Stimulated activated CD4-positive, alpha-beta T cell treated with anti-CD3 and anti-CD28 coated beads, Interleukin-1b, Interleukin-23, amount 100 ng/mL, for 24 hours (primary cell): ENCODE measurements at places on chromosomes 11 and 22.

- no peak for DNase-seq
These were observed 118.9 kb downstream of the MRTFA start for GRCh38 chr22:40517631-40518030.

GRCh38 chr11:109026891-109027489, 362.1 kb downstream of the DDX10 start:
- DNase-seq = no peak

DNA sequence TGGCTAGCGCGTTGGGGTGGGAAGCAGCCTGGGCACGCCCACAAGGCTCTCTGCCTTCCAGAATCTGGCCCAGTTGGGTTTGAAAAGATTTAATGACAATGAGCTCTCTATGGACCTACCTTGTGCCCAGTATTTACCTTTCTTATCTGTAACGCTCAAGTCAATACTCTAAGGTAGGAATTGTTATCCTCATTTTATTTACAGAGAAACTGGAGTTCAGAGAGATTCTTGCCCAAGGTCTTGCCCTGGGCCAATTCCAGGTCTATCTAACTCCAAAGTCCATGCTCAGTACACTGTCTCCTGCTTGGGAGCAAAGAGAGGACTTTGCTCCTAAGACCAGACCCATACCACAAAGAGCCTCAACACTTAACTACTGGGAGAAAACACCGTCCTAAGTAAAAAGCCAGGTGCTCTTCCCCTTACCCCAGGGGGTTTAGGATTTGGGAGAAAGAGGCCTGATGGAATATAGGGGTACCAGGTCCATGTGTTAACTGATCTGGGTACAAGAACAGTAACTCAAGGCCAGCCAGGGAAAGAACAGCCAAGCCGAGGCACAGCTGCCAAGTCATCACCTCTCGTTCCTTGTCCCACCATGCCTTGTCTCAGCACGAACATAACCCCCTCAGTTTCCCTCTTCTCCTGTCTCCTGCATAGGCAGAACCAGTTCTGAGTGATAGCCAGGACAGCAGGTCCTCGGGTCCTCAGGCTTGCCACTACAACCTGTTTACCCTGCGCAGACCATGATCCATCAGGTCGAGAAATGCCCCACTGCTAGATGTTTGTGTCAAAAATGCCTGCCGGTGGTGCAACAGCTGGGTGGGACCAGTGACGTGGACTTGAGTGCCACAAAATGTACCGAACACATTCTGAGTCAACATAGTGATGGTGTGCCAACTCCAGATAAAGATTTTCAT, 14.6 kb downstream of the APOA4 start:
- DNase-seq = no peak

DNA sequence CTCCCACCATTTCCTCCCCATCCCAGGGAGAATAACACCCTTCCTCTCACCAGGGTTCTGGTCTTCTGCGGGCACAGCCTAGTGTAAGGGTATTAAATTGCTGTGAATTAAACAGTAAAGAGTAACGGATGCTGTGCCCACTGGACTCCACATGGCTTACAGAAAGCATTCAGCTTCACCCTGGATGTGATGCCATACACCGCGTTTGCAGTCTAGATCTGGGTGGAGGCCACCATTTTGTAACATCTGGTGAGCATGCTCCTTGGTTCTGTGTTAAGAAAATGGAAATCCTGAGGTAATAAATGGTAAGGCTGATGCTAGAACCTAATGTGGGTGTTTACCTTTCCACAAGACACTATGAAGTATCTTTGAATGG, 331.8 kb upstream of the B3GAT1 start:
- no peak for DNase-seq

DNA sequence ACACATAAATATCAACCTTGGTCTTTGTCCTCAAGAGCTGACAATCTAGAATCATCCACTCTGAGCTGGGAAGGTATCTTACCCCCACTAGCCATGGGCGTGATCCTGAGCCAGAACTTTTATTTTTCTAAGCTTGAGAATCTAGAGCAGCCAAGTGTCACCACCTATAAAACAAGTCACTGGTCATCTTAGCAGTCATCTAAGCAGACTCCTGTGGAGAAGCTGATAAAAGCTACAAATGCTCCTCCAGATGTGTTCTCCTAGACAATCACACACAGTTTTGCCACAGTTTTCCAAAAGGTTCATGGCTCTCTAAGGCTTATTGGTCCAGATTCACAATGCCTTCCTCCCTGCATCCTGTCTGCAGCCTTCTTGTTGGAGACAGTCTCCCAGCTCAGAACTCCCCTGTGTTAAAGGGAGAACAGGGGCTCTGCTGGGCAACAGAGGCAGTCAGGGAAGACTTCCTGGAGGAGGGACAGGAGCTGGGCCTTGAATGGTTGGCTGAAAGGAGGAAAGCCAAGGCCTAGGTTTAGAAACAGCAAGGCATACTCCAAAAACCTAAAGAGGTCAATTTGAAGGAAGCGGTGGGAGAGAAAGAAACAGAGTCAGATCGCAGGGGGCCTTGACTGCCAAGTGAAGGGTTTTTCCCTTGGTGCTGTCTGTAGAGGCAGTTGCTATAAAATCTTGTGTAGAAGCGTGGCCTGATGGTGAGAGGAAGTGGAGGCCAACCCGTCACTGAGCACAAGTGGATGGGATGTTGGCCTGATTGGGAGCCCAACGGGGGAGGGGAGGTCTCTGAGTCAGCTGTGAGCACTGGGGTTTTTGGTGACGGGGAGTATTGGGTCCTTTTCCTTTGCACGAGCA, 42.0 kb downstream of the ALX4 start:
- no peak for DNase-seq

DNA sequence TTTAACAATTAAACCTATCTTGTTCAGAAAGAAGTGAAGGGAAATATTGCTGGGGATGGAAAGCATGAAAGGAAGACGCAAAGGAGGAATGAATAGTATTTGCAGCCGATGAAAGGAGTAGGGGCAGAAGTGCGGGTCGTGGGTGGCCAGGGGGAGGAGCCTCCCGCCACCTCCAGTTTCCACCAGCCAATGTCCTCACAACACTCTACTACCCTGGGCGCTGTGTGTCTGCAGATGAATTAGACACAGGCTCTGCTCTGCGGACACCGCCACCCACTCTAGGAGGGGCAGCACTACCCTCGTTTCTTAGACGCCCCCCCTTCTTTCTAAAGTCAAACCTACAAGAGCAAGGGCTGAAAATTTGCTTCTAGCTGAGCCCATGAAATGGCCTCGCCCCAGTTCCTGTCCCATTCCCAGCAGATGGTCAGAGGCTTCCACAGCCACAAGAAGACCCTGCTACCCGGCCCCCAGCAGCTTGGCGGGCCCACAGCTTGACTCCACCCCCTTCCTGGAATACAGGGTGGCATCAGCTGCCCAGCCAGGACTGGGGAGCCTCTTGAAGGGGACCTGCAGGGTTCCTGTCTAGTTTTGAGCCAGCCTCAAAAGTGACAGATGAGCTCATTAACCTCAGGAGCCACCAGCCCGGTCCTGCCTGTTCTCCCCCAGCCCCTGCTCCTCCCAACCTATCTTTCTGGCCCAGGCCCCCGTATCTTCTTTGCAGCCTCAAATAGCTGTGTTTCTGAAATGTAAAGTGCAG, 268.1 kb downstream of the BUD13 start:
- DNase-seq = no peak

GRCh38 chr11:79333355-79333754, 107.5 kb downstream of the TENM4 start:
- DNase-seq = no peak

DNA sequence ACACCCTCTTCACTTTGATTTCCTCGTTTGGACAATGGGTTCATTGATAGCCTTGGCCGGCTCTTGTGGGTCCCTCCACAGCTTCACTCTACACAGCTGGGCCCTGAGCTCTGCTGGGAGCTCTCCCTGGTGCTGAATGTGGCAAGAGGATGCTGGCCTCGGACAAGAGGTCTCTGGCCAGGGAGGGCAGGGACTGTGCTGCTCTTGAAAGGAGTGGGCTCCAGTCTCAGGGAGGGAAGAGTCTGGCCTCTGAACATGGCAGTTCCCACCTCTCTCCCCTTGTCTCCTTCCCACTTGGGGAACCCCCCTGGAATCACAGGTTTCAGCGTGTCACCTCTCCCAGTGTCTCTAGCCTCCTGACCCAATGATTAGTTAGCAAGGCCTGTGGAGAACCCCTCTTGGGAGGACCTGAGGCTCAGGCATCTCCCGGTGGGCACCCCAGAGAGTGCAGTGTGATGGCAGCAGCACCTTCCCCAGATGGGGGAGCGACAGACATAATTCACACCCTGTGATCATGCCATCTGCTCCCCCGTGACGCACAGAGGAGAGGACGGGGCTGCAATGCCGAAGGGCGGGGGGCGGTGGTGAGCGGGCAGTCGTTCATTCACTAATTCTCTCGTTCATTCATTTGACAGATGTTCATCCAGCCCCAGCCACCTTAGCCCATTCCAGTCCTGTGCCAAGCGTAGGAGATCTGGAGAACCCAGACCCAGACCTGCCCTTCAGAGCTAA, 2.8 kb upstream of the CABP7 start:
- no peak for DNase-seq

DNA sequence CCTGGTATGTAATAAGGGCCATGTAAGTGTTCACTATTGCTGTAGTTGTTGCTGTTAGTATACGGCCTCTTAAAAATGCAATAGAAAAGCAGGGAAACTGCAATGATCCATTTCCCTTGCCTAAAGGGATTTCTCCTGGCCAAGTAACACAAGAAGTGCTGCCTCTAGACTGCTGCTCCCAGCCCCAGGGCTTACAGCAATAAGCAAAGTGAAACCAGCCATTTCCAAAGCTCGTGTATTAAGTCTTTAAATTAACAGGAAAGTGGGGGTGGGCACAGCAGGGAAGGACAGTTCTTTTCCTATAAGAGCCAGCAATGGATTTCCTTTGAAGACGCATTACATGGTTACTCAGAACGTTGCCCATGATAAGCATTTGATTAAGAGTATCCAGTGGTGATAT, 36.9 kb upstream of the WT1 start:
- DNase-seq = no peak

DNA sequence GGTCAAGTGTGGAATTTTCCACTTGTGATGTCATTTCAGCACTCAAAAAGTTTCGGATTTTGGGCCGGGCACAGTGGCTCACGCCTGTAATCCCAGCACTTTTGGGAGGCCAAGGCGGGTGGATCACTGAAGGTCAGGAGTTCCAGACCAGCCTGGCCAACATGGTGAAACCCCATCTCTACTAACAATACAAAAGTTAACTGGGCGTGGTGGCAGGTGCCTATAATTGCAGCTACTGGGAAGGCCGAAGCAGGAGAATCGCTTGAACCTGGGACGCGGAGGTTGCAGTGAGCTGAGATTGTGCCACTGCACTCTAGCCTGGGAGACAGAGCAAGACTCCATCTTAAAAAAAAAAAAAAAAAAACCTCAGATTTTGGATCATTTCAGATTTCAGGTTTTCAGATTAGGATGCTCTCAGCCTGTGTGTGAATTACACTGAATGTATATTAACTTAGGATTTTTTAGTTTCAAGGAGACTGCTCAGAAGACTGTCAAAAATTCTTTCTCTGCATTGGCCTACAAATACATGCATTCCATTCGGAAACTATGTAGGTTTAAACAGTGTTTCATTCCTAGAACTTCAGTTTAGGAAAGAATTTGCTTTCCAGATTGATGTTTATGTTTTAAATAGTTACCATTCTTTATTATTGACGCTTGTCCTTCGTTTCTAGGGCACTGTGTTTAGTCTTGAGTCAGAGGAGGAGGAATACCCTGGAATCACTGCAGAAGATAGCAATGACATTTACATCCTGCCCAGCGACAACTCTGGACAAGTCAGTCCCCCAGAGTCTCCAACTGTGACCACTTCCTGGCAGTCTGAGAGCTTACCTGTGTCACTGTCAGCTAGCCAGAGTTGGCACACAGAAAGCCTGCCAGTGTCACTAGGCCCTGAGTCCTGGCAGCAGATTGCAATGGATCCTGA, 48.0 kb downstream of the BID start:
- no peak for DNase-seq

GRCh38 chr11:57213342-57214097, 23.5 kb downstream of the APLNR start:
- DNase-seq = no peak

- DNase-seq = no peak
These were observed 107.3 kb downstream of the RPL27A start for GRCh38 chr11:8789864-8790263.

DNA sequence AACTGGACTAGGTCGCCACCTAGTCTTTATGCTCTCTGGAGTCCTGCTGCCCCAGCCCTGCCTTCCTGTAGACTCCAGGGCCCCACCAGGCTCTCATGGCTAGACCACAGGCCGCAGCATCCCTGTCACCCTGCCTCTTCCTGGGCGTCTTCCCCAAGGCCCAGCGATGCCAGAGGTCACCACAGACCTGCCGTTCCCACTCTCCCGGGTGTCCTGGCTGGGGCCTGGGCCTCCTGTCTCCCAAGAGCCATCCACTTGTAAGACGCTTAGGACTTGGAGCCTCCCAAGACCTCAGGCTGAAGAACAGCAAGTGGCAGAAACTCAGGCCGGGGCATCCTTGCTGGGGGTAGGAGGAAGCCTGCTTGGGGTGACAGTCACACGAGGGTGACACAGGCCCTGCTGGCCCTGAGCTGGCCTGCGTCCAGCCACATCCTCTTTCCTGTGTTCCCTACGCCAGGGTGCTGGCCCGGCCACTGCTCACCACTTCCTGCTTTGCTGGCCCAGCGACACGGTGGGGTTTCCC, 2.0 kb upstream of the TCIRG1 start:
- no peak for DNase-seq

GRCh38 chr11:62909107-62909894, 11.9 kb downstream of the CHRM1 start:
- DNase-seq = no peak

- no peak for DNase-seq
These were observed 14.2 kb downstream of the MCAT start for GRCh38 chr22:43128928-43129424.

DNA sequence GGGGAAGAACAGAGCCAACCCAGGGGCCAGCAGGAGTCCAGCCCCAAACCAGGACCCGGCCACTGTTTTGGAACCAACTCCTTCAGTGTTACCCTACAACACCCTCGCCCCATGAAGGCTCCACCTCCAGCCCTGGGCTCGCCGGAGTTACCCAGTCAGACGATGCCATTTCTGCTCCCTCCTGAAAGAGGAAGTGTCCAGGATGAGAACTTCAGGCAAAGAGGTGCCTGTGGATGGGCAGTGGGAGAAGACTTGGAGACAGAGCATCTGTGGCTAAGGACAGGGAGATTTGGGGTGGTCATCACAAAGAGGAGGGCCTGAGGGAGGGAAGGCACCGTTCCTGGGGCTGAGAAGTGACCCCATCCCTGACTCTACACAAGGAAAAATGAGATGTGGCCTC, 14.0 kb downstream of the APOBEC3B start:
- no peak for DNase-seq

DNA sequence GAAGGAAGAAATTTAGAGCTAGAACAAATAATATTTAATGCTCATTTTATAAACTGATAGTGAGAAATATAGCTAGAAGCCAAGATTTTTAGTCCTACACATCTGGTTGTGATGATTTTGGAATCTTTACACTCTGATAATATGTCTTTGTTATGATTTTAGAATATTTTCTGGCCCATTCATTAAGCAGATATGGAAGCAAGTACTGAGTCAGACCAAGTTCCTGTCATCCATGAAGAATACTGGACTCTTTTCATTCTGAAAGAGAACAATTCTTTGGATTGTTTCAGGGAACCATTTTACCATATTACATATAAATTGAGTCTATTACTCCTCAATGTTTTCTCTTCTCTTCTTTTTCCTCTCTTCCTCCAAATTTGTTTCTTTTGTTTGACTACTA, 227.4 kb downstream of the TMEM135 start:
- DNase-seq = no peak

- DNase-seq = no peak
These were observed 29.8 kb downstream of the LMO1 start for GRCh38 chr11:8233691-8234424.

GRCh38 chr11:71341173-71341572, 88.8 kb upstream of the SHANK2 start:
- no peak for DNase-seq
